Caki2 (cell line): ENCODE measurements at places on chromosomes 7 and 10. TPM values are rescaled to one million over a fixed set of nuclear protein-coding genes. Genes with fewer than 3 reads are reported as not detected.

Gene EGFR
- total RNA-seq: 52.7 and 53.3 TPM in 2 replicates

DNA sequence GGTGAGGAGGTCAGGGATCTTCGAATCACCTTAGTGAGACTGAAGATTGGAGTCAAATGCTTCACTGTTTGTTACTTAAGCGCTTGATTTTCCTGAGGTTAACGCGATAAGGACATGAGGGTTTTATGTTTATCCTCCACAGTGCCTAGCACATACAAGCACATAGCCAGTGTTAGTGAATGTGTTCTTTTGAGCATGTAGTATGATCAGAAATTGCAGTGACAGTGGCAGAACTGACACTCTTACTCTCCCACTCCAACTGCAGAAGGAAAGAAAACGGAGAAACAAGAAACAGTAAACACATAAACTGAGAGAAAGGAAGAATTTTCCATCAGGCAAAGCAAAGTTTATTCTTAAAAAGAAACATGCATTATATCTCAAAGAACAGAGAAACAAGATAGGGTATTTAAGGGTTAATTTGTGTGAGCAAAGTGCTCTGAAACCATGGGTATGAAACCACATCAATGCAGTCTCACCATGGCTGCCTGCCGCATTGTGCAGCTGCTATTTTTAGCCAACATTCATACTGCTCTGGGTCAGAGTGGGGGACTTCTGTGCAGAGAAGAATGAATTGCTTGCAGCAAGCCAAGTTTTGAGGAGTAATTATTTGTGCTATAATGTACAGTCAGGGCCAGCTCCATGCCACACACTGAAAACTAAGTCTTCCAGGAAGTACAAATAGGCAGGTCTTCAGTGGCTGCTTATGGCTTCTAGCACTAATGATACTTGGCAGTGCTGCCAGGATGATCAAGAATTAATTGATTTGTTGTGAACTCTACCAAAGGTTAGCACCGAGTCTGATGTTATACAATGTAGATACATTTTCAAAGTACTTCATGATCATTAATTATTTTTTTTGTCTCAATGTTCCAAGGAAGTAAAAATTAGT, 152.0 kb downstream of the MACC1 start:
- peak; percentile 77 for DNase-seq

DNA sequence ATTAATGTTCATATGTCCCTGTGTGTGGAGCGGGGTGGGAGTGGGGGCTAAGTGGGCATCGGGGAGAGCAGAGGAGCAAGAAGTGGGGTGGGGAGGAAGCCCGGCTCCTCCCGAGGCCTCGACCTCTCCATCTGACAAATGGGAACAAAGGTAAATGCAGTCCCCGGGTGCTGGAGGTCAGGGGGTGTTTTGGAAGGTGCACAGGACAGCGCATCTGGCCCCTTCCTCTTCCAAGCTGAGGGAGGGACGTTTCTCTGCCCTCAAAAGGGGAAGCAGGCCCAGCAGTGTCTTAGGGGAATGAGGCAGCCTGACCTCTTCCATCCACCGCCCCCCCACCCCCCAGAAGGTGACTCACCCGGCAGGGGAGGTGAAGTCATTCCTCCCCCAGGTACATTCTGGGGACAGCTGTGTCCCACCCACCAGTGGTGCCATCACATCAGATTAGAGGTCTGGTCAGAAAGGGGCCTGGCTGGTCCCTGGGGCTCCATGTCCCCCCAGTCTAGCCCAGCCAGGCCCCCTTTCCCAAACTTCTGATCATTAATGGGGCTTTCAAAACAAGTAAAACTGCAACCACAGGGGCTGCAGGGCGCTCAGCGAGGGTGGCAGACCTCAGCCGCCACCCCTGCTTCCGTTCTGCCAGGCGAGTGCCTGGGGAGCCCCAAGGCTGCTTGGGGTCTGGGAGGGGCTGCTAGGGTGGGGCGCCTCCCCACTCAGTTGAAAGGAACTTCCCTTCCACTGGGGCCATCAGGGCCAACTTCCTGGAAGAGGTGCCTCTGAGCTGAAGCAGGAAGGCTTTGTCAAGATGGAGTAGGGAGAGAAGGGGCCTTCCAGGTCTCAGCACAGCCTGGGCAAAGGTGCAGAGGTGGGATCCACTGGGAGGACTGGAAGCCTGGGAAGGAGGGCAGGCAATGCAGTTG, 10.8 kb downstream of the LFNG start:
- peak; percentile 51 for DNase-seq

DNA sequence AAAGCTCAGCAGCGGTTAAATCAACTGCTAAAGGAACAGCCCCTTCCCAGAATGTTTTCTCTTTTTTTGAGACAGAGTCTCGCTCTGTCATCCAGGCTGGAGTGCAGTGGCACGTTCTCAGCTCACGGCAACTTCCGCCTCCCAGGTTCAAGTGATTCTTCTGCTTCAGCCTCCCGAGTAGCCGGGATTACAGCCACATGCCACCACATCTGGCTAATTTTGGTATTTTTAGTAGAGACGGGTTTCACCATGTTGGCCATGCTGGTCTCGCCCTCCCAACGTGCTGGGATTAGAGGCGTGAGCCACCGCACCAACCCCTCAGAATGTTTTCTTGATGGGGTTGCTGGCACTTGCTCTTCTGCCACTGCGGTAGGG, 59.8 kb upstream of the IL6 start:
- DNase-seq: no peak

GRCh38 chr10:51343391-51343790, 269.1 kb downstream of the PRKG1 start:
- DNase-seq: no peak
